ENCODE measurements at places on chromosomes 2 and 18.

DNA sequence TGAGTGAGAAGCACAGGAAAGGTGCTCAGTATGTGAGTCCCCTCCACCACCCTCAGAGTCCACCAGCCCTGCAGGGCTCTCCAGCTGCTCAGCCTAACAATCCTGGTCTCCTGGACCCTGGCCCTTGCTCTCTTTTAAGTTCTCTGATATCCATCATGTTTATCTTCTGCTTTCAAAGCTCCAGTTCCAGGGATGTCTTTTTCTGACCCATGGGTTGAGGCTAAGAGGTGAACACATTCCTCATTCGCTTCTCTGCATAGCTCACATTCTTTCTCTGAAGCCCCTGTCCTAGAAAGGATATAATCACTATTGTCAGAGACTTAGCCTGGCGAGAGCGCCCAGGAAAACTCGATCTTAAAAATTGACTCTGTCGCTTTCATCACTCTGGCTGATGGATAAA is 86.4 kb downstream of the ARL4C start:
- no peak for DNase-seq

DNA sequence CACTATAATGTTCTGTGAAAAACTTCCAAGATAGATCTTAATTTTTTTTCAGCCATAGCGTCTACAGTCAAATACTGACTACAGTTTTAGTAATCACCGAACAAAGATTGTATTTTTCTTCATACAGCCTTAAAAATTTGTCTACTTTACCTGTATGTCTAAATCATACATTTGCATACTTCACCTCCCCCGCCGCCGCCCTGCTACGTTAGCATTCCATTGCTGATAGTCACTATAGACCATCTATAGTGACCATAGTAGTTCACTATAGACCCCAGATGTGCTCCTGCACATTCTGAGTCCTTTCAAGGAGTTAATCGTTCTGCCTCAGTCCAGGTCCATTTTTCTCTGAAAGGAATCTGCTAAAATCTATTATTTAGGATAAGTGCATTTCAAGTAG is 325.0 kb downstream of the CCDC178 start:
- DNase-seq: no peak

DNA sequence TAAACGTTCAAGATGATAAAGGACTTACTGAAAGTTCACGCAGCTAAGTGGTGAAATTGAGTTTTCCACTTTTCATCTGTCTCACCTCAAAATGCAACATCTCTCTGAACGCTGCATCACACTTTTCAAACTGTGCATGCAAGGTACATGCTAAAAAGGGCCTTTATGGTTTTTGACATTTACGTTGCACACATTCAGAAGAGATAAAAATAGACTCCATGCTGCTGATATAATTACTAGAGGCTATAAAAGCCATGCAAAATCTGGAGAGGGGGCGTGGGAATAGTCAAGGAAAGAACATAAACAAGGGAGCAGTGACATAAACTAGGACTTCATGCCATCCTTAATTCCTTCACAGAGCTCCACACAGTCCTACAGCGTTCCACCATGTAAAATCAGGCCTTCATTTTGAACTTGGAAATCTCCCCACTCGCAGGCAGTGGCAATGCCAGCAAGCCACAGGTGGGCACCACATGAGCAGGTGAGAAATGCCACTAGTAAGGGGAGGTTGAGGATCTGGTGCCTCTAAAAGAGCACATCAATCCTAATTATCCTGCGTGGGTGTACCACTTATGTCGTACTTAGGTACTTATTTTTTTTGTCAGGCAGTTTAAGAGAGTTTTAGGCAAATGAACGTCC is 71.4 kb downstream of the ZEB2 start:
- DNase-seq: no peak

- no peak for DNase-seq
These were observed 636.1 kb upstream of the KLHL29 start for GRCh38 chr2:22748909-22749308.

- DNase-seq: no peak
These were observed 410.9 kb upstream of the CYRIA start for GRCh38 chr2:17076533-17076932.

DNA sequence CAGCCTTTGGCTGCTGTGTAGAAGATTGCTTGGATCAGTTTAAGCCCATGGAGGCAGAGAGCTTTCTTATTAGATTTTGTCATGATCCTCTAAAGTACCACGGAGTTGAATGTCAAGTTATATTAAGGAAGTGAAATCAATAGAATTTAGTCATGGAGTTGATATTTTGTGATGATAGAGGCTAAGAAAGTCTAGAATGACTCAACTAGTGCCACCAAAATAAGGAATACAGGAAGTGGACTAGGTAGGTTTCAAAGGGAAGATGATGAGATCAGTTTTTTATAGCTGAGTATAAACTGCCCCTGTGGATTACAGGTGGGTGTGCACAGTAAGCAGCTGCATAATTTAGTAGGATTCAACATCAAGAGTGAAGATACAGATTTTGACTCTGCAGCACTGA is 25.2 kb downstream of the FBXO36 start:
- no peak for DNase-seq

- no peak for DNase-seq
These were observed 6.0 kb downstream of the ERBB4 start for GRCh38 chr2:212532585-212532984.

- no peak for DNase-seq
These were observed 453.8 kb upstream of the MC4R start for GRCh38 chr18:60826346-60826745.

DNA sequence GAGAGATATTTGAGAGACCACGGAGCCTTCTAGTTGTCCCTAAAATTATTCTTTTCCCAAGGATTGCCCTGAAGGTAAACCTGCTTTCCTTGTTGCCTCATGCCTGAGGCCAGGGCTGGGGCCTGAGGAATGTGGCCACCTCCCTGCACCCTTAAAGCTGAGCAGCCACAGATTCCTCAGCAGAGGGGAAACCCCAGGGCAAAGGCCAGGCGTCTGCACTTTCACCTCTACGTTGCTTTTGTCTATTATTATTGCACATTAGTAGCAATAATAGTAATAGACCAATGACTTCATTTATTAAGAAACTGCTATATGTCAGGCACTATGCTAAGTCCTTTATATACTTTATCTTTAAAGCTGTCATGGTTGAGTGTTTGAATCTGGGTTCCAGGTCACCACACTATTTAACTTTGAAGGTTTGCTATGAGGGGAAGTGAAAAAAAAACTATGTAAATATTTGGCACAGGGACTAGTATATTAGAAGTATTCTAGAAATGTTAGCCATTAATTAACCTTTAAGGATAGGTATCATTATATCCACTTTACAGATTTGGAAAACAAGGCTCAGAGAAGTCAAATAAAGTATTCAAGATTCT is 104.2 kb downstream of the LRRC30 start:
- no peak for DNase-seq

Data from stimulated activated CD8-positive, alpha-beta memory T cell treated with anti-CD3 and anti-CD28 coated beads, Interleukin-7, amount 100 ng/mL, for 1 hour (primary cell).